ENCODE measurements at places on chromosomes 1 and 21. TPM values are rescaled to one million over a fixed set of nuclear protein-coding genes. Genes with fewer than 3 reads are reported as not detected.

GRCh38 chr1:182050481-182051448 lies 10.7 kb downstream of the ZNF648 start:
- DNase-seq = no peak

THAP3 gene
- total RNA-seq = 18.8 TPM

GRCh38 chr1:158013840-158014730 lies 20.6 kb downstream of the KIRREL1 start:
- no peak for DNase-seq

EIF4G3 gene
- 38.9 TPM for total RNA-seq

GRCh38 chr1:214377485-214377884 lies 96.5 kb downstream of the SMYD2 start:
- DNase-seq = no peak

DNA sequence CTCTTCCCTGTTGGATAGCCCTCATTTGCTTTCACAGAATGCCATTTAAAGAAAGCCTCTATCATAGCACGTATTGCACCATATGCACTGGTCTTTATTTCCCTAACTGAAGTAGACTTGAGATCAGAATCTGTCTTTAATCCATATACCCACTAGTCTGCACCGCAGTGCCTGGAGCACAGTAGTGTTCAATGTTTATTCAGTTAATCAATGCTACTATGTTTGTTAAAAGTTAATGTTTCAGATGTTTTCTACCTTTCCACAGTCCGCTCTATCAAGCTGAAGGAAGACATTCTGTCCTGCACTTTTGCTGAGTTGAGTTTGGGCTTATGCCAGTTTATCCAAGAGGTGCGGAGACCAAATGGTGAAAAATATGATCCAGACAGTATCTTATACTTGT lies 139.2 kb downstream of the ZMYM4 start:
- no peak for DNase-seq

DNA sequence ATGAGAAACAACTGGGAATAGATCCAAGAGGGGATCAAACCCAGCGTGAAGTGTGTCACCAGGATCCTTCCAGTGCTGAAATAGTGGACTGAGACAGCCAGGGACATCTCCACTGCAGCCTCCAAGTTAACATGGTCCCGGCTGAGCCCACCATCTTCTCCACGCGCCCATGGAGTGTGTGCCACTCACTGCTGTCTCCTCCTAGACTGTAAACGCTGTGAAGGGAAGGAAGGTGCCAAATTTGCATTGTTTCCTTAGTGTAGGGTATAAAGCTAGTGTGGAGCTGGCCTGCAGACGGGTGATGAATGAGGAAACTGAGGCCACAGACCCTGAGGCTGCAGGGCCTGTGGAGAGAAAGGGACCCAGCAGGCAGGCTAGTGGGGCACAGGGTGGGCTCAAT lies 183.6 kb downstream of the FOXD2 start:
- no peak for DNase-seq

- DNase-seq = no peak
Measured at GRCh38 chr1:162349635-162350330, 26.9 kb downstream of the SPATA46 start.

GRCh38 chr1:228241259-228241658 lies 33.4 kb downstream of the OBSCN start:
- DNase-seq = no peak

DNA sequence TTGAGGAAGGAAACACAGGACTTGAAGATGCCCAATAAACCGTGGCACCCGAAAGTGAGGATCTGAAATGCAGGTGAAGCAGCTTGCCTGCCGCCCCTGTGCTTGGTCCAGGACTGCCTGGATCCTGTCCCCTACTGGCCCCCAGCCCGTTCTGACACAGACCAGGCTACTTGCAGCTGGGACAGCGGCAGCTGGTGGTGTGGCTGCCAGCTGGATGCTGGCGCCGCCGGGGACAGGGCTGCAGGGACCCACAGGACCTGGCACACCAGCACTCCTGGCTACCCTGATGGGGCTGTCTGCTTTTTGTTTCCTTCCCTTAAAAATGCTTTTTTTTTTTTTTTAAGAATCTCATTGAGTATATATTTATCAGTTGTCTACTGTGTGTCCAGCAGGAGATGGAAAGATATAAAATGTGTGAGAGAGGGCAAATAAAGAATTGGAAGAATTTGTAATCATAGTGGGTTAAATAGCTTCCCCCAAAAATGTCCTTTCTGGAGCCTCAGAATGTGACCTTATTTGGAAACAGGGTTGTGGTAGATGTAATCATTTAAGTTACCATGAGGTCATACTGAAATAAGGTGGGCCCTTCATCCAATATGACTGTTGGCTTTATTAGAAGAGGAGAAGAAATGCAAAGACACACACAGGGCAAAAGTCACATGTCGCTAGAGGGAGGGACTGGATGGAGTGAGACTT lies 165.6 kb downstream of the DSCAM start:
- no peak for DNase-seq

- no peak for DNase-seq
Measured at GRCh38 chr21:34845521-34846451, 177.0 kb downstream of the CLIC6 start.

SPRR2F gene
- total RNA-seq = not detected

DNA sequence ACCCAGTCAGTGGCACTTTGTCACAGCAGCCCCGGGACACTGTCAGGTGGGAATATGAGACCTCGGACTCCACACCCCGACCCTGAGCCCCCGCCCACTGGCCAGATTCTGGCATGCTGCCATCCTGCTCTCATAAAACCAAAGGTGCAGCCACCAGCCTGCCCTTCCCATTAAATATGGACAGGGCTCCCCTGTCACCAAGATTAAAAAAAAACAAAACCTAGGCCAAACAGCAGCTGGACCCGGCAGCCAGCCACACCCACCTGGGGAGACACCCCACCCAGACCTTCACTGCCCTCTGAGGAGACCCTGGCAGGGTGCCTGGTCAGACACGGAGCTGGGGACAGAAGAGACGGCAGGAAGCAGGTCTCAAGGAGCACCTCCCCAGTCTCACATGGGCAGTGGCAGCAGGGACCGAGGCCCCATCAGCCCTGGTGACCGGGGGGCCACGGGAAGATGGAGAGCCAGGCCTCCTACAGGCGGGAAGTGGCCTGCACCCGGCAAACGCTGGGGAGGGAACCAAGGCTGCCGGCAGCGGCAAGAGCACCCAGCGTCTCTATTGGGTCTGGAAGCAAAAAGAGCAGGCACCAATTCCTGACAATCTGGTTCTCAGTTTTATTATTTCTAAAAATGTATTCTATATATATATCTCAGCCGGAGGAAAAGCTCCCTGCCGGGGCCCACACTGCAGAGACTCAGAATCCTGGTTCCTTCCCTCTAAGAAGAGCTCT lies 61.9 kb downstream of the ACOT7 start:
- no peak for DNase-seq

GRCh38 chr1:56418151-56418631 lies 161.2 kb downstream of the PLPP3 start:
- DNase-seq = no peak

DNA sequence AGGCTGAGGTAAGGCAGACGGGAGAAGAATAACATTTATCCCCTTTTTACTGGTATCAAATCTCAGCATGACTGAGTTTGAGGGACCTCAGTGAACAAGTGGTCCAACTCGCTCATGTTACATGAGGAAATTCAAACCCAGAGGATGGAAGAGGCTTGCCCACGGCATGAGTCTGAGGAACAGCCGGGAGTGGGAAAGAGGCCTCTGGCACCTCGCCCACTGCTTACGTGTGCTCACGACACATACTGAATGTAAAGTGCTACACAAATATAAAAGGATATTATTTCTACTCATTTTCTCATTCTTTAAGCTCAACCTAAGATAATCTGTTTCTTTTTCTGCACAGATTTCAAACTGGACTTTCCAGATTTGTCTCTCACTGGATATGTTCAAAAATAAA lies 14.7 kb downstream of the BEND5 start:
- no peak for DNase-seq

GRCh38 chr1:96309783-96310182 lies 411.8 kb upstream of the PTBP2 start:
- DNase-seq = peak; percentile 52

GRCh38 chr1:41045740-41046139 lies 24.2 kb upstream of the SLFNL1 start:
- DNase-seq = no peak

NR5A2 gene
- total RNA-seq = 1.1 TPM

GRCh38 chr1:108502138-108502537 lies 52.0 kb downstream of the NBPF6 start:
- DNase-seq = no peak

DNA sequence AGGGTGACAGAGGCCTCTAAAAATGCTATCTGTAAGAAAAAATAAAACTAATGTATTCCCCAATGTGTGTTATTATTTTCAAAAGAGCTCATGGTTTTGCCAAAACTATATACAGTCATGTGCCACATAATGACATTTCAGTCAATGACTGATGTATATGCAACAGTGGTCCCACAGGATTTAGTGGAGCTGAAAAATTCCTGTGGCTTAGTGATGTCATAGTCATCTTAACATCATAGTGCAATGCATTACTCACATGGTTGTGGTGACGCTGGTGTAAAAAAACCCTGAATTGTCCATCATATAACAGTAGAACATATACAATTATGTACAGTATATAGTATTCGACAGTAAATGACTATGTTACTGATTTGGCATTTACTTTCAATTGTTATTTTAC lies 172.4 kb downstream of the CACNA1E start:
- no peak for DNase-seq

- no peak for DNase-seq
Measured at GRCh38 chr1:176195547-176195946, 11.5 kb downstream of the COP1 start.

GRCh38 chr21:45942755-45943629 lies 38.6 kb upstream of the COL6A1 start:
- no peak for DNase-seq

GRCh38 chr21:28135646-28136045 lies 857.0 kb downstream of the LTN1 start:
- DNase-seq = no peak

- DNase-seq = no peak
Measured at GRCh38 chr21:41043014-41043413, 124.9 kb upstream of the BACE2 start.

IGSF5 gene
- total RNA-seq = 0.67 TPM

DNA sequence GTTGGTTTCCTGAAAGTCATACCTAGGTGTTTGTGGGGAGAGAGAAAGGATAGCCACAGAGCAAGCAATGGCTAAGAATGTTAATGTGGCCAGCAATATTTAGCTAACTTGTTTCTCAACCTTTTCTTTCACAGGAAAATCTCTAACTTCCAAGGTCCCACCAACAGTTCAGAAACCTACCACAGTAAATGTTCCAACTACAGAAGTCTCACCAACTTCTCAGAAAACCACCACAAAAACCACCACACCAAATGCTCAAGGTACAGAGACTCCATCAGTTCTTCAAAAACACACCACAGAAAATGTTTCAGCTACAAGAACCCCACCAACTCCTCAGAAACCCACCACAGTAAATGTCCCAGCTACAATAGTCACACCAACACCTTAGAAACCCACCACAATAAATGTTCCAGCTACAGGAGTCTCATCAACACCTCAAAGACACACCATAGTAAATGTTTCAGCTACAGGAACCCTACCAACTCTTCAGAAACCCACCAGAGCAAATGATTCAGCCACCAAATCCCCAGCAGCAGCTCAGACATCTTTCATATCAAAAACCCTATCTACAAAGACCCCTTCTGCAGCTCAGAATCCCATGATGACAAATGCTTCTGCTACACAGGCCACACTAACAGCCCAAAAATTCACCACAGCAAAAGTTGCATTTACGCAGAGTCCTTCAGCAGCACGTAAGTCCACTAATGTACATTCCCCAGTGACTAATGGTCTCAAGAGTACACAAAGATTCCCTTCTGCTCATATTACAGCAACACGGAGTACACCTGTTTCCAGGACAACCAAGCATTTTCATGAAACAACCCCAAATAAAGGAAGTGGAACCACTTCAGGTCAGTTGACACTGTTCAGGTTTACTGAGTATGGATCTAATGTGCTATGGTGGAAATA lies 15.3 kb downstream of the CD55 start:
- DNase-seq = no peak

GRCh38 chr21:32389337-32390015 lies 3.3 kb downstream of the URB1 start:
- DNase-seq = no peak

RGS8 gene
- 4.2 TPM for total RNA-seq
